ENCODE measurements at places on chromosomes 6 and 20. TPM values are rescaled to one million over a fixed set of nuclear protein-coding genes. Genes with fewer than 3 reads are reported as not detected.

The LPA gene
- polyA plus RNA-seq, result not detected

The CHMP4B gene
- polyA plus RNA-seq, result 78.9 TPM

The AMD1 gene
- polyA plus RNA-seq, result 77.6 TPM

The PLEKHG1 gene
- polyA plus RNA-seq, result 2.6 TPM

The CLPSL2 gene
- not detected for polyA plus RNA-seq

The SCGN gene
- polyA plus RNA-seq, result 283 TPM

The TXLNB gene
- not detected for polyA plus RNA-seq

The MC3R gene
- polyA plus RNA-seq, result not detected

The ZNF292 gene
- polyA plus RNA-seq, result 29.8 TPM

The ENPP3 gene
- not detected for polyA plus RNA-seq

The SLC52A3 gene
- polyA plus RNA-seq, result not detected

The HSPA1A gene
- 50.9 TPM for polyA plus RNA-seq

The KCNK15 gene
- polyA plus RNA-seq, result not detected

The SNAP25 gene
- 139 TPM for polyA plus RNA-seq

The ELOVL2 gene
- 5.4 TPM for polyA plus RNA-seq

The TNF gene
- not detected for polyA plus RNA-seq
